Ascending aorta (tissue), 2 donors: ENCODE measurements at places on chromosomes 2 and 18.
A peak's percentile ranks its signal among the peaks of the same experiment; 100 is the strongest.

GRCh38 chr18:47632970-47633635, 297.4 kb downstream of the SMAD2 start:
- no peak for DNase-seq
- no peaks in the 10 kb centered on the region for H3K36me3 ChIP-seq
- H3K4me3 ChIP-seq = no peak overlapping the region
- H3K27ac ChIP-seq = no peak overlapping the region

- no peak overlapping the region for H3K27ac ChIP-seq
- no peaks in the 10 kb centered on the region for H3K36me3 ChIP-seq
- no peak for DNase-seq
- H3K27me3 ChIP-seq = no peaks in the 10 kb centered on the region
- no peaks in the 10 kb centered on the region for H3K4me1 ChIP-seq
These were observed 72.8 kb downstream of the AQP4 start for GRCh38 chr18:26792661-26793060.

GRCh38 chr18:51525453-51526225, 328.2 kb upstream of the MEX3C start:
- H3K4me3 ChIP-seq = no peak overlapping the region
- H3K27me3 ChIP-seq = no peaks in the 10 kb centered on the region
- no peak for DNase-seq
- no peaks in the 10 kb centered on the region for H3K36me3 ChIP-seq
- H3K4me1 ChIP-seq = no peaks in the 10 kb centered on the region

- no peak overlapping the region for H3K4me3 ChIP-seq
- no peak overlapping the region for H3K27ac ChIP-seq
- H3K4me1 ChIP-seq = no peaks in the 10 kb centered on the region
- H3K27me3 ChIP-seq = no peaks in the 10 kb centered on the region
These were observed 31.6 kb upstream of the SNORC start for GRCh38 chr2:232838406-232838874.

DNA sequence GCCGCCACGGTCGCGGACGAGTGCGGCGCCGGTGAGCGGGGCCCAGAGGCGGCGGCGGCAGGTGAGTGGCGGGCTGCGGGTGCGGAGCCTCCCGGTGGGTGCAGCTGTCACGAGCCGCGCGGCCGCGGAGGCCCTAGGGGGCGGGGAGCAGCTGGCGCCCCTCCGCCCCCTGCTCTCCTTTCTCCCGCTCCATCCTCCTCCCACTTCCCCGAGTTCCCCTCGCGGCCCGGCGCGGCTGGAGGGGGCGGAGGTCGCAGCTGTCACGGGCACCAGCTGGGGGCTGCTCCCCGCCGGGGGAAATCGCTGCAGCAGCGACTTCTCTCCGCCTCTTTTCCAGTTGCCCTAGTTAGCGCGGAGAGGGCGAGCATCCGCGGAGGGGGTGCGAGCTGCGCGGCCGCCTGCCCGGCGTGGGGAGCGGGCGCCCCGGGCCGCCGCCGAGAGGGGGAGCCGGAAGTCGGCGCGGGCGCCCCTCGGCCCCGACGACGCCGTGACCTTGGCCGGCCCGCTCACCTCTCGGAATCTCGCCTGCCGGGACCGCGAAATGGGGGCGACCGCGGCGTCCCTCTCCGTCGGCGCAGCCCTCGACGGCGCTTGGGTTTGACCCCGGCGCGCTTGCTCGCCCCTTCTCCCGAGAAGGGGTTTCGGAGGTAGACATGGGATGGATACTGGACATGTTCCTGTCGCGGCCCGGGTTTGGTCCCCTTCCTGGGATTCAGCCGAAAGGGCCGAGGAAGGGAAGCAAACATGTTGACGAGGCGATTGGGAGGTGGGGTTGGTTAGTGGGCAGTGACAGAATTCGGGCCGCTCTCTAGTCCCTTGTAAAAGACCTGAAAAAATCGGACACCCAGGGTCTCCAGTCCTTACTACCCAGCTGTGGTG, 727 bp downstream of the NCOA1 start:
- peak overlapping the region; percentile 96 for H3K27ac ChIP-seq
- no peak for DNase-seq
- no peaks in the 10 kb centered on the region for H3K4me1 ChIP-seq
- H3K4me3 ChIP-seq = peak overlapping the region; percentile 90
- no peaks in the 10 kb centered on the region for H3K27me3 ChIP-seq
- H3K36me3 ChIP-seq = no peaks in the 10 kb centered on the region

- no peaks in the 10 kb centered on the region for H3K4me1 ChIP-seq
- no peak overlapping the region for H3K4me3 ChIP-seq
- no peak for DNase-seq
- H3K27ac ChIP-seq = no peak overlapping the region
- H3K27me3 ChIP-seq = no peaks in the 10 kb centered on the region
These were observed 61.8 kb upstream of the SPOPL start for GRCh38 chr2:138439733-138440132.

GRCh38 chr18:8654503-8655451, 45.5 kb downstream of the RAB12 start:
- H3K27me3 ChIP-seq = no peaks in the 10 kb centered on the region
- no peak overlapping the region for H3K27ac ChIP-seq
- H3K4me3 ChIP-seq = no peak overlapping the region
- no peak for DNase-seq
- H3K36me3 ChIP-seq = no peaks in the 10 kb centered on the region

DNA sequence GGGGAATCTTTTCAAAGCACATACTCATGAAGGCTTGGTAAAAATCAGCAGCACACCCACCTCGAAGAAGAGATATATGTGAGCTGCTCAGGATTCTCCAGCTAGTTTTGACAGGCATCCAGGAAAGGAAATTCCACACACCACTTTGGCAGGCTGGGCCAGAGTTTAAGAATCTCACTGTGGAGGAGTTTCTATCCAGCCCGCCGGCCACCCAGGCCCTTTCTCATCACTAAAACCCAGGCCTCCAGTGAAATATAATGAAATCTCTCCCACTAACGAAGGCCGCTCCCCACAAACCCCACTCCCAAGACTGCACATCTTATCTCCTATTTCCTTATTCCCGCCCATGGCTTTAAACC, 202.0 kb downstream of the GLI2 start:
- H3K27ac ChIP-seq = peak overlapping the region; percentile 48
- no peak for DNase-seq
- H3K27me3 ChIP-seq = no peaks in the 10 kb centered on the region

DNA sequence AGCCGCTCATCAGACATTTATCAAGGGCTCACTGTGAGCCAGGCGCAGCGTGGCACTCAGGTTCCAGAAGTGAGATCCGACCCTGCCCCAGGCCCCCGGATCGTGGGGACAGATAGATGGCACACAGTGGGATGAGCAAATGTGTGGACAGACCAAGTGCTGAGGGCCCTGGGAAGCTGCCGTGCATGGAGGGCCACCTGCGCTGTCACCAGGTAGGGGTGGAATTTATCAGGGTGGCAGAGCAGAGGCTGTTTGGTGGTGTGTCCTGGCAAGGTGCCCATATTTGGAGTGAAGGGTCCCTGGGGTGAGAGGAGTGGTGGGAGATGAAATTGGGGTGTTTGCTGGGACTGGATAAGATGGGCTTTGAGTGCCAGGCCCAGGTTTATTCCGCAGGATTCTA, 92.8 kb upstream of the HS6ST1 start:
- H3K27me3 ChIP-seq = no peaks in the 10 kb centered on the region
- H3K4me1 ChIP-seq = no peaks in the 10 kb centered on the region
- no peak overlapping the region for H3K27ac ChIP-seq
- H3K4me3 ChIP-seq = no peak overlapping the region
- peak; percentile 39 for DNase-seq
- H3K36me3 ChIP-seq = no peaks in the 10 kb centered on the region

GRCh38 chr18:45379903-45380302, 235.4 kb upstream of the SLC14A2 start:
- H3K4me1 ChIP-seq = no peaks in the 10 kb centered on the region
- DNase-seq = no peak
- H3K27ac ChIP-seq = no peak overlapping the region
- no peaks in the 10 kb centered on the region for H3K36me3 ChIP-seq
- H3K27me3 ChIP-seq = no peaks in the 10 kb centered on the region

- H3K36me3 ChIP-seq = no peaks in the 10 kb centered on the region
- DNase-seq = no peak
- H3K27me3 ChIP-seq = no peaks in the 10 kb centered on the region
These were observed 6.8 kb downstream of the MEIS1 start for GRCh38 chr2:66441581-66442320.

DNA sequence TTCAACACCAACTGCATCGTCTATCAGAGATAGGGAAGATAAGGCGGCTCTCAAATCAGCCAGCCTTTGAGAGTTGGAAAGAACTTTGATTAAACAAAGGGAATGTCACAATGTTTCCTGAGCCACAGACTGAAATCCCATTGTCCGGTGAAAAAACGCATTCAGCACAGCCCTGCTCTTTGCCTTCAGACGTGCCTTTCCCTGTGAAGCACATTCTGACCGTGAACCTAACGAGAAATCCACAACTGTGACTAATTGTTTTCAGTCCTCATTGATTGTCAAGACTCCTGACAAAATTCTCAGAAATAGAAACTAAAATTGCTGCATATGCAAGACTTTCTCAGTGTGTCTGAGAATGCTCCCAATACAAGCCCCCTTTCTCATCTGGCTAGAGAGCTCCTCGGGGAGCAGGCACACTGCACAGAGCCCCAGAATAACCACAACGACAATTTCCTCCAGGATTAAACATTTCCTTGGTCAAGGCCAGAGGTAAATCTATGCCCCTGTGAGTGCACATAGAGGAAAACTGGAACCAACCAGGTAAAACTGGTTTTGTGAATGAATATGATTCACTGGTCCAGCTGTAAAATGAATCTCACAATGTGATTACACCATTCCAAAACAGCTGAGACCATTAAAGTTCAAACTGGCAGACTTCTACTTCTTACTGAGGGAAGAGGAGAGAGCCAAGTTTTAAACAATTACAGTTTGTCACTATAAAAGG, 561.9 kb upstream of the ID2 start:
- DNase-seq = no peak
- peak overlapping the region; percentile 39 for H3K4me3 ChIP-seq
- peak overlapping the region; percentile 24 for H3K27ac ChIP-seq
- H3K27me3 ChIP-seq = no peaks in the 10 kb centered on the region
